T47D (cell line): ENCODE measurements at places on chromosomes 6 and 20.
A peak's percentile ranks its signal among the peaks of the same experiment; 100 is the strongest.

DNA sequence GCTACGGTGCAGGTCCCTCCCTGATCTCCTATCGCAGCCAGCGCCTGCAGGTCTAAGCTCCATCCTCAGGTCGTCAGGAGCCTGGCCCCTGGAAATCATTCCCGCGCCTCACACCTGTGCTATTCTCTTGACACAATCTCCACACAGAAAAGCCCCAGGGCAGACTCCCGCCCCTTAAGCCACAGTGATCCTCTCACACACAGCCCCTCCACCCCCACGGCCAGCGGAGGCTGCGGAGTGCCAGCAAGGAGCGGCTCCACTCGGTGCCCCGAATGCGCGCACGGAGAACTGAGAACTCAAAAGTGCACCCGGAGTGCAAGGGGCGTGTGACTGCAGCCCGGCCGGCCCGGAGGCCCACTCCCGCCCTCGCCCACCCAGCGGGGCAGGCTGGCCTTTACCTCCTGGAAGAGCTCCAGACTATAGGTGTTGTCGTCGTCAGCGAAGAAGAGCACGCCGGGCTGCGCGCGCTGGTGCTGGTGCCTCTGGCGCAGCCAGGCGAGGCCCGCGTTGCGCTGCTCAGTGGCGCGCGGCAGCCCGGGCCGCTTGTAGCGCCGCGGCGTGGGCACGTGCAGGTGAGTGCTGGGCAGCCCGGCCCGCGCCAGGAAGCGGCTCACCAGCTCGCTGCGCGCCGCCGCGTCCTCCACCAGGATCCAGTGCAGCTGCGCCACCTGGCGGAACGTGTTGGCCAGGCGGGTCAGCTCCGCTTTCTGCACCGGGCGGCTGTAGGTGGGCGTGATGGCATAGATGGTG, 1.2 kb downstream of the B3GAT2 start:
- DNase-seq: peak; percentile 88

DNA sequence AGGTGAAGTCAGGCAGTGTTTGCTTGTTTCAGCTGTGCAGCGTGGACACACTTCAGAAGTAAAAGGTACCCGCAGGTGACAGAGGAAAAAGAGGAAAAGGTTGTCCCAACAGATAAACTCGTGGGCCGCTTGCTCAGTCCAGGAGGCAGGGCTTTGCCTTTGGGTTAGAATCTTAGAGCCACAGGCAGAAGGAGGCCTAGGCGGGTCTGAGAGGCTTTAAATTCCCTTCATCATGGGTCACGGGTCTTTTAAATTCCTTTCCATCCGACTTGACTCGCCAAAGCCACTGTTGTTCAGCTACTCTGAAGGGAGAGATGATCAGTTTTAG, 48.2 kb downstream of the AGPAT4 start:
- no peak for DNase-seq

DNA sequence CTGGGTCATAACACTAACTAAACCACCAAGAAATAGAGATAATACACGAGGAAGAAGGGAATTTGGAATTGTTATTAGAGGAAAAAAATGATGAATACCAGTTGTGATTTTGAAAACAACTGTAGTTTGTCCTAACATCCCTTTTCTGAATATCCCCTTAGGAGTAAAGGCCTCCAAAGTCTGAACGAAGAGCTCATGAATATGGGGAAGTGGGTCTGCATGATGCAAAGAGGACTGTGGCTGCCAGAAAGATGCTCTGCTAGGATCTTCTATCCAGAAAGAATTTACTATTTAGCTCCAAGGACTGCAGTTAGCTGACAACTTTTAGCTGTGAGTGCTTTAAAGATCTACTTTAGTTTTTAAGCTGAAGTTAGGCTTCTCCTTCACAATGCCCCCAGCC, 308.8 kb upstream of the HS3ST5 start:
- no peak for DNase-seq

DNA sequence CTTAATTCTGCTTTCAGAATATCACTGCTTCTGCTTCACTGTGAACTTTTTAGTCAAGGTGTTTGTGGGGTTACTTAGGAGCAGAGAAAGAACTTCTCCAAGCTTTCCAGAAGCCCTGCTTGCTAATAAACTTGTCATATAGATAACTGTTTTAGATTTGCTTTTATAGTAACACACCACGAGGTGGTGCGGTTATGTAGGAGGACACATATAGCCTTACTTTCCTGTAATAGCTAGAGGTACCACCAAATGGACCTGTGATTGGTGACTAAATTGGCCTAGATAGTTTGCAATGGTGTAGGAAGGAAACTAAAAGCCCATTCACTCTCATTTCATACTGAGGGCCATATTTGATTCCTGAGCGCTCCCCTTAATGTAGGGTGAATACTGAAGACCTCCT, 52.3 kb upstream of the BCLAF1 start:
- DNase-seq: no peak

- peak; percentile 86 for DNase-seq
These were observed 12.7 kb downstream of the FAM217A start for GRCh38 chr6:4066029-4066755.

DNA sequence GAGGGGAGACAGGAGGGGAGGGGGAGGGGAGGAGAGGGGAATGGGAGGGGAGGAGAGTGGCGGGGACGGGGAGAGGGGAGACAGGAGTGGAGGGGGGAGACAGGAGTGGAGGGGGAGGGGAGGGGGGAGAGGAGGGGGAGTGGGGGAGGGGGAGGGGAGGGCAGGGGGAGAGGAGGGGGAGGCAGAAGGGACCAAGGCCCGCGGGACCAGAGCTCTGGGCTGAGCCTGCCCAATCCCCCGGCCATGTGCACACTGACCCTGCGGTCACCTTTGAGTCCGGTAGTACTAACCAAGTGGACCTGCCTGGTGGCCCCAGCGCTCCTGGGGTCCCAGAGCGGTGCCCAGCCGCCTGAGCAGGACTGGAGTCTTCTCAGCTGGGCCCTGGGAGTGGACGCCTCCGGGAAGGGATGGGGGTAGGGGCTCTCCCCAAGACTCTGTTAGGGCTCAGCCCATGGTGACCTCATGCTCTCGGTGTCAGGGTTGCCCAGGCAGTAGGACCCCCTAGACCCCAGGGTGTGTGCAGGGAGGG, 471 bp upstream of the KCNQ2 start:
- no peak for DNase-seq

DNA sequence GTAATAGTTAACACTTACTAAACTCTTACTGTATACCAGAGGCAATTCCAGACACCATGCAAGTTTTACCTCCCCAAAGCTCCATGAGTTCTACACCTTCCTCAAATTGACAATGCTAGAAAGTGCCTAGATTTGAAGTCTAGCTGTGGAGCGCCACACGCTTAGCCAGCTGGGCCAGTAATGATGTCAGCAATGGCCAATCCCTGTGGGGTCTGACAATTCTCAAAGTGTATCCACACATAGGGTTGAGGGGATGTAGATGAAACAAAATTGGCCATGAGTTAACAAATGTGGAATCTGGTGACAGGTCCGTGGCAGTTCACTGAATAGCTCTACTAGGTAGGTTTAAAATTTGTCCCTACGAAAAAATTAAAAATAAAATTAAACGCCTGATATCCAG, 1.3 kb downstream of the ZNF343 start:
- DNase-seq: no peak

GRCh38 chr6:101294676-101295075, 98.8 kb upstream of the GRIK2 start:
- DNase-seq: no peak

DNA sequence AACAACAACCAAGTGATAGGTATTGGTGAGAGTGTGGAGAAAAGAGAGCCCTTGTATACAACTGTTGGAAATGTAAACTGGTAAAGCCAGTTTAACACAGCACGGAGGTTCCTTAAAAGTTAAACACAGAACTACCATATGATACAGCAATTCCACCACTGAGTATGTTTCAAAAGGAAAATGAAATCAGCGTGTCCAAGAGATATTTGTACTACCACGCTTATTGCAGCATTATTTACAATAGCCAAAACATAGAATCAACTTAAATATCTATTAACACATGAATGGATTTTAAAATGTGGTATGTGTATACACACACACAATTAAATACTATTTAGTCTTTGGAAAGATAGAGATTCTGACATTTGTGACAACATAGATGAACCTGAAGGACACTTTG, 1.1 kb downstream of the PTCHD4 start:
- DNase-seq: peak; percentile 65

- DNase-seq: no peak
These were observed 100.2 kb upstream of the TIAM2 start for GRCh38 chr6:154894902-154895301.

DNA sequence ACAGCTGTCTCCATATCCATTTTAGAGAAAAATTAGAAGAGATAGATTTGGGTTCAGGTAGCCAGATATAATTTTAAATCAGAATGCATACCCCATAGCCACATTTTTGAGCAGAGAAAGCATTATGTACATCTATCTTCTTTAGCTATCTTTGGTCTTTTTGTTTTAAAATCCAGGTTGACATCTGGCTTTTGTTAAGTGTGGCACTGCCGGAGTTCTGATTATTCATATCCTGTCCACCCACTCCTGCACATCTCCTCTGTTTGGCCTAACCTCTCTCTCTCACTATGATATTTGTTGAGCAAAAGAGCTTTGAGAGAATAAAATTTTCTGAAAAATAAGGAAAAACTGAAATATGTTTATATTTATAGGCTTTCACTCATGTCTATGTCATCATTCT, 189.7 kb downstream of the PACRG start:
- no peak for DNase-seq

DNA sequence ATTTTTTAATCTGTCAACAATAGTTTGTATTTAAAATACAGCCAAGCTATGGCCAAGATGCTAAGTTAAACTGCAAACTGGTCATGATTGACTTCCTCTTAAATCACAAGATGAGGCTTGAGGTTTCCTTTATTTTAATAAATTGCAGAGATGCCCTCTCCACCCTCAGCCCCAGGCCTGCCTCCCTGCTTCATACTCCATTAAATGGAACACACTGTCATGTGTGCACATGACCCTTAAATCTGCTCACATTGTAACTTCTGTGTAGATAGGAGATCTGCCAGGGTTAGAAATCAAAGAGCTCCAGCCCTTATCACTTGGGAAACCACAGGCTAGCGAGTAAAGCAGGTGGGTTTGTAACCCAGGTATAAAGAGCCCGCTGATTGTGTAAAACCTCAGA, 20.8 kb downstream of the DUSP22 start:
- DNase-seq: no peak

DNA sequence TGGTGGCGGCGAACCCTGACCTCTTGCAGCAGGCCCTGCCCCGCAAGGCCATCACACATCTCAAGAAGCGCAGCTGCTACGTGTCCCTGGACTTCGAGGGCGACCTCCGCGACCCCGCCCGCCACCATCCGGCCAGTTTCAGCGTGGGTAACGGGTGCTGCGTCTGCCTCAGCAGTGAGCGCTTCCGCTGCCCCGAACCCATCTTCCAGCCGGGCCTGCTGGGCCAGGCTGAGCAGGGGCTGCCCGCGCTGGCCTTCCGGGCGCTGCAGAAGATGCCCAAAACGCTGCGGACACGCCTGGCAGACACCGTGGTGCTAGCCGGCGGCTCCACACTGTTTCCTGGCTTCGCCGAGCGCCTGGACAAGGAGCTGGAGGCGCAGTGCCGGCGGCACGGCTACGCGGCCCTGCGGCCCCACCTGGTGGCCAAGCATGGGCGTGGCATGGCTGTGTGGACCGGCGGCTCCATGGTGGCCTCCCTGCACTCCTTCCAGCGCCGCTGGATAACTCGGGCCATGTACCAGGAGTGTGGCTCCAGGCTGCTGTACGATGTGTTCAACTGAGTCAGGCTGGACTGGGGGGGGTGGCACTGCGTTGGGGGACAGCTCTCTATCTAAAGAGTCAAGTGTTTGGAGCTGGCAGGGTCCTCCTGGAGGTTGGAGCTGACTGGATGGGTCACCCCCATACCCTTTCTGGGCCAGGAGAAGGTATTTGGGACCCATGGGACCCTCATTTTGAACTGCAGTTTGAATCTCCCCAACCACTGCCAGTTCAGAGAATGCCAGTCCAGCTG, 1.1 kb downstream of the ACTL10 start:
- DNase-seq: peak; percentile 85

GRCh38 chr20:19995220-19995863, 21.8 kb upstream of the NAA20 start:
- DNase-seq: no peak

GRCh38 chr20:51458751-51459439, 83.6 kb downstream of the NFATC2 start:
- no peak for DNase-seq

DNA sequence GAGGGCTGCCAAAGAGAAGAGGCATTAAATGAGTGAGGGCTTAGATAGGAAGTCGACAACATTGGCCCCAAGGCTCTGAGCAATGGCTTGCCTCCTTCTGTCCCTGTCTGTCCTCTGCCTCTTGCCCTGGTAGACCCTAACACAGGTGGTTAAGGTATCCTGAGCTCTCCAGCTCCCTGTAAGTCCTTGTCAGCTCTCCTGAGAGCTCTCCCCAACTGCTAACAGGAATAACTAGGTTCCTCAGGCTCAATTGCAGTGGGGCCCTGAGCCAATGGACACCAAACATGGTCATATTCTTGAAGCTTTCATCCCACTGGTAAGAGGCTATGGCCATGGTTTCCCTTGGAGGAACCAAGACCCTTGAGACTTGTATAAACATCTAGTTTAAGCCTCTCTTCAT, 5.0 kb upstream of the CPNE1 start:
- DNase-seq: no peak

DNA sequence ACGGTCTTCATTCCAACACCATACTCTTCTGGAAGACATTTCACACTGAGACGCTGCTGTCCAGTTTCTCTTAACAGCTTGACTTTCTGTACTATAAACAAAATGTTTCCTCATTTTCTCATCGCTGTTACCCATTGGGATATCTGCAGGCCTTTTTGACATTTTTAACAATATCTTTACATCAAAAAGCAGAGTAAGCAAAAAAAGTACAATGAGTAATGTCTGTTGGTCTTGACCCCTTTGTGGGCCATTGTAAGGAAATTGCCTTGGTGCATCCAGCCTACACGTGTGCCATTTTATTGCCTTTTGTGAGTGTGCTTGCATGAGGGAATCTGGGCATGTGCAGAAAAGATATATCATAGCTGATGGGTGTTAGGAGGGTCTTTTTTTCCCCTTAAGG, 129.1 kb upstream of the MANEA start:
- no peak for DNase-seq

GRCh38 chr20:1720226-1720625, 62.6 kb upstream of the SIRPG start:
- no peak for DNase-seq
